Bronchial epithelial cell (primary cell): ENCODE measurements at places on chromosomes 13 and 19. TPM values are rescaled to one million over a fixed set of nuclear protein-coding genes. Genes with fewer than 3 reads are reported as not detected.

DNA sequence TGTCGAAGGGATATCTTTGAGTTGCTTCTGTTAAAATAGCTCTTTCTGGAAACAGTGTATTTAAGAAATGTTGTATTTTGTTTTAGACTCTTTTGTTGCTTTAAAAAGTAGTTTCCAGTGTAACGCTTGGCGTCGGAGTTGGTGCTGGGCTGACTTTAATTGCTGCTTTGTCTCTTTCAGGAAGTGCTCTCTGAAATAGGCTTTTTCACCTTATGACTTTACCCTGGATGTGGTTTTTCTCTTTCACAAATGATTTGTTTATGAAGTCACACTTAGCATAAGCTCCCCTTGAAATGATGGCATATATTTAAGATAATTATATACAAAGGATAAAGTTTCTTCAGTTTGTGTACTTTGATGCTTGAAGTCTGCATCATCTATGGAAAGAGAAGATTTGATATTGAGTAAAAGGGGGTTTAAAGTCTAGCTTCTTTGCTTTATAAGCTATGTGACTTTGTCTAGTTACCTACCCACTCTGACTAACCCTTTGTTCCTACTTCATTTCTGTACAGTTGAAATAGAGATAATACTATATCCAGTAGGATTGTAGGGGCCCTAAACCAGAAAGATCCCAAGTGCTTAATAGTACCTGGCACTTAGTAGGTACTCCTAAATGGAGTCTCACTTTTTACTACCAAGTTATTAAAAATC is at the start of gene GPR18:
GPR18 (minus strand) TSS at position 170 of the 651 bp plus-strand sequence. CDS start 2,507 bp downstream, outside the sequence.
- no peak for DNase-seq

GRIK5 gene
- total RNA-seq: under 0.01 TPM in 2 replicates

DNA sequence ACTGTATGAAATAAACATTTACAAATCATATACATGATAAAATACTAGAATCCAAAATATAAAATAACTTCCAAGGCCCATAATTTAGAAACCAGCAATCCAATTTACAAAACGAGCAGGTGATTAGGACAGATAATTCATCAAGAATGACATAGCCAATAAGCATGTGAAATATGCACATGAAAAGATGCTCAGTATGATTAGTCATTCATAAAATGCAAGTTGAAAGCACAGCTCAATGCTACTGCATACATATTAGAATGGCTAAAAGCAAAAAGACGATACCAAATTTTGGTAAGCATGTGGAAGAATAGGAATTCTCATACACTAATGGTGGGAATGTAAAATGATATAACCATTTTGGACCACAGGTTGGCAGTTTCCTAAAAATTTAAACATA is 837.2 kb upstream of the MIR17HG start:
- peak; percentile 15 for DNase-seq

RFXANK gene
- total RNA-seq: 50.3 and 91.9 TPM in 2 replicates

DNA sequence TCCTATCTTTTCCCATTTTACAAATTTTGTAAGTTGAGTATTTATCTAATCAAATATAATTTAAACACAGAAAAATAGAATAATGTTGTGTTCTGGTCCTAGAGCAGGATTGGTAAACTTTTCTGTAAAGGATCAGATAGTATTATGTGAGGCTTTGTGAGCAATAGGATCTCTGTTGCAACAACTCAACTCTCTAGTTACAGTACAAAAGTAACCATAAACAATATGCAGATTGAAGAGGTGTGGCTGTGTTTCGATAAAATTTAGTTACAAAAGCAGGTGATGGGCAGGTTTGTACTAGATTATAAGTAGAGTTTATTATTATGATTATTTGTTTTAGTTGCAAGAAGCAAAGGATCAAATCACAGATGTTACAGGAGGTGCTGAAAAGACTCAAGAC is 15.2 kb upstream of the C1QTNF9B start:
- DNase-seq: peak; percentile 36

DNA sequence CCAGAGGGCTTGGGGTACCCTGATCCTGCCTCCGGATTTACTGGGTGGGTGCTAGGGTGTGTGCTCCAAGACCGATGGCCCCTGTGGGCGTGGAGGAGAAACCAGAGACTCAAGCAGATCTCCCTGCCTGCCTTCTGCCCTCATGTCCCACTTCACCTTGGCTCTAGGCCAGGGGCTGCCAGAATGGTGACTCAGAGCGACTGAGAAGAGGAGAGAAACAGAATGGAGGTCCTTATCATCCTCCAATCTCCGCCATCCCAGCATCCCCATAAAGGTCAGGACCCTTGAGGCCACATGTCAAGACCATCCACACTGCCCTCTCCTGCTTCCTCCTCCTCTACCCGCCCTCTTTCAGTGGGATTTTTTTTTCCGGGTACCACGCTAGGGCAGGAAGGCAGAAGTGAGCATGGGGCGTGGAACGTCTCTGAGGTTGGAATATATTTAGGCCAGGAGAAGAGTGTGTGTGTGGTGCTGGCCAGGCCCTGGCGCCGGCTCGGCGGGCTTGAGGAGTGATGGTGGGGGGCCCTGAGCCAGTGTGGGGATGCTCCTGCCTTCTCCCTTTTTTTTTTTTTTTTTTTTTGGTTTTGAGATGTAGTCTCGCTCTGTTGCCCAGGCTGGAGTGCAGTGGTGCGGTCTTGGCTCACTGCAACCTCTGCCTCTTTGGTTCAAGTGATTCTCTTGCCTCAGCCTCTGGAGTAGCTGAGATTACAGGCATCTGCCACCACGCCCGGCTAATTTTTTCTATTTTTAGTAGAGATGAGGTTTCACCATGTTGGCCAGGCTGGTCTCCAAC is 22.3 kb downstream of the IER2 start:
- DNase-seq: peak; percentile 81

DNA sequence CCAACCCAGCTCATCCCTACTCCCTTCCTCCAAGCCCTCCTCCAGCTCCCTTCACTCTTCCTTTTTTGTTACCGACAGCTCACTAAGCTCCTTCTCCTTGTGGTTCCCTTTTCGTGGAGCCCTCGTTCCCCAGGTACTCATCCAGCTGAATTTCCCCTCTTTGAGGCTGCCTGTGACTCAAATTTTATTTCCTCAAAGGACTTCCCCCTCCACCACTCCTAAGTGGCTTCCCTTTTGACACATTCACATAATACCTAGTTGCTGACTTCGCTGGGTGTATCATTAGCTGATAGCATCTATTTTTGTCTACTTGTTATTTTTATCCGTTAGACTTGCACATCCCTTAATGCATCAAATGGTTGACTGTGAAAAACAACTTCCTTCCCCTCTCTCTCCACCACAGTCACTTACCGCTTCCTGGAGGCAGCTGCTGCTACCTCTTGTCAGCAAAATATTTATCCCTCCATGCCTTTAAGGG is 14.5 kb downstream of the FFAR2 start:
- no peak for DNase-seq

COQ8B gene
- 20.0 and 23.9 TPM in 2 replicates for total RNA-seq

RFPL4AL1 gene
- not detected in 2 replicates for total RNA-seq

DNA sequence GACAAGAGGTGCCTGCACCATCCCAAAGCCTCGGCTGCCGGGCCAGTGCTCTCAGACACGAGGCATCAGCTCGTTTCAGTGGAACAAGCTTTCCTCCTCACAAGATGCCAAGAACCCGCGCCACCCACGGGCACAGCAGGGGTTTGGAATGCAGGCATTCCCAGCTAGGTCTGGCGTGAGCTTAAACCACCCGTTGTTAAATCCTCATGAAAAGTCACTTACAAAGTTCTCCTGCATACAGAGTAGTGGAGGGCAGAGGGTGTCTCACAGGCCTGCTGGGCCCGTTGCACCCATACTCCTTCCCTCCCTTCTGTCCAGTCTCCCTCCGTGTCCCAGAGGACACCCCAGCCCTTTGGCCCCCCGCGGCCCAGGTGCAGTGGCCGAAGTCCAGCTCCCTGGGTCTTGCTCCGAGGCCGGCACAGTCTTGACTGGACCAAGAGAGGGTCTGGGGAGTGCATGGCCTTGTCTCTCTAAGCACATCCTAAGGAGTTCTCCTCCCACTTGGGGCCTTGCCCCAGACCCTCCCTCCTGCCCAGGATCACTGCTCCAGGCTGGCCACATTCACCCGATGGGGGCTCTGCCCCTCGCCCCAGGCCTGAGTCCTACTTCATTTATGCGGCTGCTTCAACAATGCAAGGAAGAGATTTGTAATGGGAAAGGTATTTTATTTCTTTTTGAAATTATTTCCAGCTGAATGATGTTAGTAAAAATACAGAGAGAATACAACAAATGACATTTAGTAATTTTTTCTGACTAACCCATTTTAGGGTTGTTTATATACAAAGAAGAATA is 35.2 kb upstream of the GRTP1 start:
- no peak for DNase-seq

IGFL2 gene
- 2.4 TPM in 1 of 2 replicates, not detected in the other for total RNA-seq

BCAM gene
- total RNA-seq: 16.6 and 35.8 TPM in 2 replicates

PPM1N gene
- 1.4 and 1.6 TPM in 2 replicates for total RNA-seq

- no peak for DNase-seq
Measured at GRCh38 chr19:1304197-1304924, 18.7 kb downstream of the EFNA2 start.

- no peak for DNase-seq
Measured at GRCh38 chr19:18469069-18469846, 31.3 kb upstream of the ISYNA1 start.

POP4 gene
- 58.7 and 79.2 TPM in 2 replicates for total RNA-seq

GRCh38 chr19:900043-900301 is 6.7 kb downstream of the RNU6-9 start:
- no peak for DNase-seq

GRCh38 chr19:43774103-43774939 is 6.5 kb downstream of the KCNN4 start:
- peak; percentile 39 for DNase-seq

GRCh38 chr13:21901336-21901735 is 230.5 kb downstream of the FGF9 start:
- no peak for DNase-seq

DNA sequence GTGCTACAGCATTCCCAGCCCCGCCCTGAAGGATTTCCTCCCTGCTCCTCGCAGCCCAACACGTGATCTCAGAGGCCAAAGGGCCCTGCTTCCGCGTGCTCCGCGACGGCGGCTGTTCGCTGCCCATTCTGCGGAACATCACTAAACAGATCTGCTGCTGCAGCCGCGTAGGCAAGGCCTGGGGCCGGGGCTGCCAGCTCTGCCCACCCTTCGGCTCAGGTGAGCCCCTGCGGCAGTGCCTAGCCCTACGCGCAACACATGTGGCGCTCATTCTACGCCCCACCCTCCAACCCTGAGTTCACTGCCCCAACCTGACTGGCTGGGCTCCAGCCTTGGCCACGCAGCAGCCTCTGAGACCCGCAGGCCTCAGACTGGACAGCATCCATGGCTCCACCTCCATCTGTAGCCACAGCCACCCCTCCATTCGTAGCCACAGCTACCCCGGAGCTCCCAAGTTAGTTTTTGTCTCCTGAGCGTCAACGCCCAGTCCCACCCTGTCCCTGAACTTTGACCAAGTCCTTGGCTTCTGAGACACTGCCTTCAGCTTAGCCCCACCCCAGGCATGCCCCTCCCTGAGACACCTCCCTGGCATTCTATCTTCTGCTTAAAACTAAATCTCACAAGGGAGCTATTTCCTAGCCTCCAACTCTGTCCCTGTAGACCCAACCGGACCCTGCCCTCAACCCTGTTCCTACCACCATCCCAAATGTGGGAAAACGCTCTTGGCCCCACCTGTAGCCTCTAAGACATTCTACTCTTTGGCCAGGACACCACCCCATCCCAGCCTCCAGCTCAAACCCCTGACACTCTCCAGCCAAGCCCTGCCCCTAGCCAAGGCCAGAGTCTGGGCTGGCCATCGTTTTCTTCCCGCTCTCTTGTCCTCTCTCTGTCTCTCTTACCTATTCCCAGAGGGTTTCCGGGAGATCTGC is 6.4 kb downstream of the LTBP4 start:
- DNase-seq: no peak

DNA sequence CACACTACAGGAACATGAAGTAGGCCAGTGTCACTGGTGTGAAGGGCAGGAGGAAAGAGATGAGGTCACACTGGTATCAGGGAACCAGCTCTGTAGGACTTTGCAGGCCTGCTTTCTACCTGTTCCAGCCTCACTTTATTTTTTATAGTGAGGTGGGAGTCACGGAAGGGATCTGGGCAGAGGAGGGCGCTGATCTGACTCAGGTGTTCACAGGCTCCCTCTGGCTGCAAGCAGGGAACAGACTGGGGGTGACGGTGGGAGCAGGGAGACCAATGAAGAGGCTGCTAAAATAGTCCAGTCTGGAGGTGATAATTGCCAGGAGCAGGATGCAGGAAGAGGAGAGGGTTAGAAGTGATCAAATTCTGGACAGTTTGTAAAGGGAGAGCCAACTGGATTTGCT is 2.8 kb downstream of the THAP8 start:
- peak; percentile 25 for DNase-seq

DNA sequence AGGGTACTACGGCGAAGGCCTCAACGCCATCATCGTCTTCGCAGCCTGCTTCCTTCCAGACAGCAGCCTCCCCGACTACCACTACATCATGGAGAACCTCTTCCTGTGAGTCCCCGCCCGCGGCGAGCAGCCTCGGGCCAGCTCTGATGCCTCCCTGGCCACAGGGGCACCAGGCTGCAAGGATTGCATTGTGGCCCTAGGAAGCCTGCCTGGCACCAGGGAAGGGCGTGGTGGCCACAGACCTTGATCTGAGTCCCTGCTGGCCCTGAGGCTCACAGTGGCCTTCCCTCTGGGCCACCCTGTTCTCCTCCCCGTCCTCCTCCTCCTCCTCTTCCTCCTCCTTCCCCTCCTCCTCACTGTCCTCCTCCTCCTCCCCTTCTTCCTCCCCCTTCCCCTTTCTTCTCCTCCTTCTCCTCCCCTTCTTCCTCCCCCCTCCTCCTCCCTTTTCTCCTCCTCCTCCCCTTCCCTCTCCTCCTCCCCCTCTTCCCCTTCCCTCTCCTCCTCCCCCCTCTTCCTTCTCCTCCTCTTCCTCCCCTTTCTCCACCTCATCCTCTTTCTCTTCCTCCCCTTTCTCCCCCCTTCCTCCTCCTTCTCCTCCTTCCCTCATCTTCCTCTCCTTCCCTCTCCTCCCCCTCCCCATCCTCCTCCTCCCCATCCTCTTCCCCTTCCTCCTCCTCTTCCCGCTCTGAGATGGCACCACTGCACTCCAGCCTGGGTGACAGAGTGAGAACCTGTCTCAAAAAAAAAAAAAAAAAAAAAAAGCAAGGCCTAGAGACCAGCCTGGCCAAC is 24.4 kb upstream of the NMRK2 start:
- DNase-seq: no peak

DNA sequence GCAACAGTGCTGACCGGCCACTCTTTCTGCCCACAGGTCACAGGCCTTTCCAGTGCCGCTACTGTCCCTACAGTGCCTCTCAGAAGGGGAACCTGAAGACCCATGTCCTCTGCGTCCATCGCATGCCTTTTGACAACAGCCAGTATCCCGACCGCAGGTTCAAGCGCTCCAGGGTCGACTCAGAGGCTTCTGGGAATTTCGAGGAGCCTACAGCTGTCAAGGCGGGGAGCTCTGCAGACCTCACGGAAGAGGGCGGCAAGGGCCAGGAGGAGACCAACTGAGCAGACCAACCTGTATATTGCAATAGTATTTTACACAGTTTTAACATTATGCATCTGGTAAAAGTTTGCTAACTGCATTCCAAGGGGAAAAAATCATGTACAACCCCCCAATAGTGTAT is 338.5 kb downstream of the ZNF536 start:
- no peak for DNase-seq
